ENCODE measurements at places on chromosomes 16 and 17.

DNA sequence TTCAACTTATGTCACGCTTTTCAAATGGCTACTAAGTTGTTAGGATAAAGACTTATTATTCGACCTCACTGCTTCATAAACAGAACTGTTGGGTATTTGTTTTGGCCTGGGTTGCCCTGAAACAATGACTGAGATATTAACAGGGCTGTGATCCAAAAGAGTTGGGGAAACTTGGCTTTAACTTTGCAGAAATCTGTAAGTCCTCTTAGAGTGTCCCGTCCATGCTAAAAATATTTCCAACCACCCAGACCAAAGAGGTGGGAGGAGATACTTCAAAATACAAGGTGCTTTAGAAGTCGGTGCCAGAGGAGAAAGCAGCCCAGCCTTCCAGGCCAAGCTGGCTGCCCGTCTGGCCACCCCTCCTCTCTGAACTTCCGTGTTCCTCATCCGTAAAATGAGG lies 16.1 kb upstream of the SPATA32 start:
- DNase-seq: no peak

DNA sequence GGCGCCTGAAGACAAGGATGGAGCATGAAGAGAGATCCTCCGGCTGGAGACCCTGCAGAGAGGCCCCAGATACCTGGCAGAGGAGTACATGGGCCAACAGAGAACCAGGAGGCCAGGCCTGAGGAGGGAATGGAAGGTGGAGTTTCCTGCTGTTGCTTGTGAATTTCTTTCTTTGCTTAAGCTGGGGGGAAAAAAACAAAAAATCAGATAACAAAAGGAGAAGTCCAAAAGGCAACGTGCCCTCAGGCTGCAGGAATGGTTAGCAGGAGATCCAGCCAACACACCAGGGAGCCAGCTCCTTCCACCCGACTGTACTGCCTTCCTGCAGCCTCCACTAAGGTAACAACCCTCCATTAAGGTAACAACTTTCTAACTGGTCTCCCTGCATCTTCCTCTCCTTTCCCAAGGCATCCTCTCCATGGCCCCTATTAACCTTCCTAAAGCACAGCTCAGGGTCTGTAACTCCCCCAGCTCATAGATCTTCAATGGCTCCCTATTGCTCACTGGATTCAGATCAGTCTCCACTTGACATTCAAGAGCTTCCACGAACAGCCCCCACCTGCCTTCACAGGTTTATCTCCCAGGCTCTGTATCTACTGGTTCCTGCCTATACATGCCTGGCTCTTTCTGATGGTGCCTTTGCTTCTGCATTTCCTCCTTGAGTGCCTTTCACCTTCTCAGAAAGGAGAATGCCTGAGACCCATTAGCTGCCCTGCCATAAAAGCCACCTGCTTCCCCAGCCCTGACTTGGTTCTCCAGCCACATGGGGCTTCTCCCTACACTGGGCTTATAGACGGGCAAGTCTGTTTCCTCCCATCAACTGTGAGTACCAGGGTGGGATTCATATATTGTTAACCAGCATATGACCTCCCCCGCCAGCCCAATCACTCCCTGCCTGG lies 725 bp upstream of the ARL5C start:
- DNase-seq: no peak

- DNase-seq: no peak
These were observed 229.2 kb downstream of the COPRS start for GRCh38 chr17:31629696-31630470.

DNA sequence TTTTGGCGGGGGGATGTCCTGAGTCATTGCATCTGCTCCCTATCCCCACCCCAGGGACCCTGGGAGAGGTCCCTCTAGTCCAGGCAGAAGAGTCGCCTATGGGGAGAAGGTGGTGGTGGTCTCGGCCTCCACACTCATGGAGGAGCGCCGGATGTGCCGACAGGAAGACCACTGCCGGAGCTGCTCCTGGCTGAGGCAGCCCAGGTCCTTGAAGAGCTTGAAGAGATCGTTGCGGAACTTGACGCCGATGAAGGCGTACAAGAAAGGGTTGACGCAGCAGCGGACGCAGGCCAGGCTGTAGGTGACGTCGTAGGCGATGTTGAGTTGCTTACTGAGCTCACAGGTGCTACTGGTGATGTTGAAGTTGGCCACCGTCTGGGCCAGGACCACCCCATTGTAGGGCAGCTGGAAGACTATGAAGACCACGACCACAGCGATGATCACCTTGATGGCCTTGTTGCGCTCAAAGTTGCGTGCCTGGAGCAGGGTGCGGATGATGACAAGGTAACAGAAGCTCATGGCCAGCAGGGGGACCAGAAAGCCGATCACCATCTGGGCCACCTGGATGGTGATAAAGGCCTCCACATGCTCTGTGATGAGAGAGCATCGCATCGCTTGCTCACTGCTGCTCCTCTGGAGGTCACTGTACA lies 10.5 kb downstream of the CCR7 start:
- no peak for DNase-seq

DNA sequence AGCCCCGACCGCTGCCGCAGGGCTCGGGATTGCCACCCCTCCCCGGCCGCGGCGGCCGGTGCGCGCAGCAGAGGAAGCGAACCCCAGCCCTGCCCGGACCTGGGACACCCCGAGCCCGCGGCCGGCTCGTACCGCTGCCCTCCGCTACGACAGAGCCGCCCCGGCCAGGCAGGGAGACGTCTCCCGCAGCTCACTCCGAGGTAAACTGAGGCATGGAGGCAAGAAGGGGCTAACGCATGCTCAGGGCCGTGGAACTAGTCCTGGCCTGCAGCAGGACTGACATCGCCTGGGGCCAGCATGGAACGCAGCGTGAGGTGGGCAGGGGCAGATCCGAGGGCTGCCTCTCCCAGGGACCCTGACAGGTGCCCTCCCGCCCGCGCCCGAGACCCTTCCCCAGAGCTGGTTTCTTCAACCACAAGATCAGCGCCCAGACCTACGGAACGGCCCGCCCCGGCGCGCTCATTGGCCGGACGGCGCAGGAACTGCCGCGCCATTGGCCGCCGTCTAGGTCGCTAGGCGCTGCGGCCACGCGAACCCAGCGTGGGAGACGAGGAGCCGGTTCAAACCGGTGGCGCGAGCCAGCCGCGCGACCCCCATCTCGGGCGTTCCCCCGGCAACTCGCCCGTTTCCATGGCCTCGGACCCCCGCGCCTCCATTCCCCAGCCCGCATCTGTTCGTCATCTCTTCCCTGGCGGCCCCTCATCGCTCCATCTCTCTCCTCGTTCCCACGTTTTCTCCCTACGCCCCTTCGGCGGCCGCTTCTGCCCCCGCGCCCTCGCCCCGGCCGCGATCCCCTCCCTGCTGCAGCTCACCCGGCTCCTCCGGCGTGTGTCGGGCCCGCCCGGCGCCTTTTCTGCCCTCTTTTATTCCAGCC lies at the start of gene SLC43A2:
Gene SLC43A2, minus strand, starts transcription at position 853 of the 874 bp plus-strand sequence. CDS start 960 bp downstream, outside the sequence.
- DNase-seq: no peak

DNA sequence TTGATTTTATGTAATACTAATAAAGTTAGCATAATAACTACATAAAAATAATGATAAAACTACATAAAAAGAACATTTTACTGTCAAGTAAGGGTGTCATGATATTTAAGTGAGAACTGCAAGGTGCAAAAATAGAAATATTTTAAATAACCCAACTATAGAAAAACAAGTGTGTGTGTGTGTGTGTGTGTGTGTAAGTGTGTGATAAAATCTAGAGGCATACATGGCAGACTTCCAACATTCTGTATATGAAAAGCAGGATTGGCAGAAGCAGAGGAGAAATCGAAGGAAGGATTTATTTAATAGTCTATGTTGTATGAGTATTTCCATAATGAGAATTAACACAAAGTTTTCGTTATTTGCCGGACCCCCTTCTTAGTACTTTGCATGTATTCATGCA lies 334.1 kb downstream of the KCNJ2 start:
- DNase-seq: no peak

- DNase-seq: no peak
These were observed 176.3 kb downstream of the HS3ST3A1 start for GRCh38 chr17:13425390-13425789.

DNA sequence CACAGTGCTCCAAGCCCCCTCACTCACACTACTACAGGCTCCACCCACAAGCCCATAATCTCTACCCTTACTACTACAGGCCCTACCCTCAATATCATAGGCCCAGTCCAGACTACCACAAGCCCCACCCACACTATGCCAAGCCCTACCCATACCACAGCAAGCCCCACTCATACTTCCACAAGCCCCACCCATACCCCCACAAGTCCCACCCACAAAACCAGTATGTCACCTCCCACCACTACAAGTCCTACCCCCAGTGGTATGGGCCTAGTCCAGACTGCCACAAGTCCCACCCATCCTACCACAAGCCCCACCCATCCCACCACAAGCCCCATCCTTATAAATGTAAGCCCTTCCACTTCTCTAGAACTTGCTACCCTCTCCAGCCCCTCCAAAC lies 13.8 kb downstream of the RIPOR1 start:
- DNase-seq: no peak

DNA sequence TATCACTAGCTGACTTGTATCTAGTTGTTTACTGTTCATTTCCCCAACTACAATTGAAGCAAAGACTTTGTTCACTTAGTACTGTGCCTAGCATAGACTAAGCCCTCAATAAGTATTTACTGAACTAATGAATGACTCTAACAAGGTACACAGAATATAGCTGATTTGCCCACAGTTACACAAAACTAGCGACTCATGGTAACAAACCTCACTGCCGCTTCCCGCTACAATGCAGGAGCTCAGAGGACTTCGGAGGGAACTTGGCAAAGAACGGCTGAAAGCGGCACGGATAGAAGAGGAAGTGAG lies 524 bp downstream of the EFTUD2 start:
- no peak for DNase-seq

Measured in right renal cortex interstitium (tissue), 3 donors.